ENCODE measurements at places on chromosomes 4 and X.

GRCh38 chr4:180947425-180947824, 1295.8 kb upstream of the TENM3 start:
- no peak for DNase-seq

- DNase-seq, result no peak
Measured at GRCh38 chr4:27233531-27233930, 372.9 kb downstream of the STIM2 start.

- peak; percentile 2 for DNase-seq
Measured at GRCh38 chr4:77240469-77241066, 83.6 kb downstream of the CCNG2 start.

- no peak for DNase-seq
Measured at GRCh38 chrX:43969504-43970501, 3.4 kb downstream of the NDP start.

DNA sequence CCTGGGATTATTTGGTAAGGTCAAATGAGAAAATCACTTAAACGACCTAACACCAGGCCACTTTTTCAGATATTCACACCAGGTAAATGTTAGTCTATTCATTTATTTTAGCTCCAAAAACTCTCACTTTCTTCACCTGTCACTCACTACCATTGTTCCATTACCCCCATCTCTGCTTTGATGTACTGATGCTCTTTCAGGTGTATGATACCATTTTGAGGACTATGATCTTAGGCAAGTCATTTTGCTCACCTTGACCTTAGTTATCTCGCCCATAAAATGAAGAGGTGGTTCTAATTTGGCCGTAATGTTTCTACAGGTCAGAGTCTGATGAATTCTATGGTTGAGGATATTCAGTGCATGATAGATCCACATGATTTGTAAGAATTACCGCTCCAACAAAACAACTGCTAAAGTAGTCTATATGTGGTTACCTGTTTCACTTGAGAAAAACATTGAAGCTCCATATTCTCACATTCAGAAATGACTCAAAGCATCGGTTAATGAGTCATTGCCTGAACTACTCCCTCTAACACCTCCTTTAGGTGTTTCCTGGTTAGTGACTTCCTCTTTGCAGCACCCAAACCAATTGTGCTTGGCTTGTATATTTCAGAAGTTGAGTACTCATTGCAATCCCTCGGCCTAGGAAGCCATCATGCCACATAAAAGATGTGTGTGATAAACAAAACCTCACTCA, 4.5 kb downstream of the DTHD1 start:
- DNase-seq, result no peak

DNA sequence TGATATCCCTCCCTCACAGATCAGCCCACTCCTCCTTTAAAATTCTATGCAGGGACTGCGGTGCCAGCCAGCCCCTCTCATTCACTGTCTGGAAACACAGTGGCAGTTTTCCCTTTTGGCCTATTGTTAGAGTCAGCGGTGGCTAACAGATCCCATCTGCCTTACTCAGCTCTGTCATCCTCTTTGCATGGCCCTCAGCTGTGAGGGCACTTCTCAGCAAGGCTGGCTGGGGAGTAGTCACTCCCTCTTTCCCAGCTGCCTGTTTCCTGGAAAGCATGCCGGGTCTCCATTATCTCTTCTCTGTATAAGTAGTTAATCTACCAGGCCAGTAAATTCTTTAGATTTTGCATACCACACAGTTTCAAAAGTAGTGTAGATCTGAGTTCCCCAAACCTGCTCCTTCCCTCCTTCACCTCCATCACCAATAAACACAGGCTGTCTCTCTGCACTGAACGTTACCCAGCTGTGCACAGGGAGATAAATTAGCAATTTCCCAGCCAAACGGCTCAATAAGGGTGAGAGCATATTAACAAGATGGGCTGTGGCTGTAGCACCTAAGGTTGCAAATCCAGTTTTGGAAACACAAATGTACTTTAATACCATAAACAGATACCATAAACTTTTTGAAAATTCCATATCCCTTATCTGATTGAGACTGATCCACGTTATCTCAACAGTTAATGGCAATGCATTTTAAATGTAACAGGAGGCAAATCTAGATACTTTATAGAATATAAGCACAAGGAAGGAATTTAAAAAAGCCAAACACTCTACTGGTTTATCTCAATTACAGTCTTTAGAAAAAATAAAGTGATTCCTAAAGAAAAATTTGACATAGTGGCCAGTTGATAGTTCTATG, 229.3 kb downstream of the ANKRD50 start:
- DNase-seq, result no peak

GRCh38 chr4:177057186-177057585, 252.5 kb upstream of the NEIL3 start:
- no peak for DNase-seq

DNA sequence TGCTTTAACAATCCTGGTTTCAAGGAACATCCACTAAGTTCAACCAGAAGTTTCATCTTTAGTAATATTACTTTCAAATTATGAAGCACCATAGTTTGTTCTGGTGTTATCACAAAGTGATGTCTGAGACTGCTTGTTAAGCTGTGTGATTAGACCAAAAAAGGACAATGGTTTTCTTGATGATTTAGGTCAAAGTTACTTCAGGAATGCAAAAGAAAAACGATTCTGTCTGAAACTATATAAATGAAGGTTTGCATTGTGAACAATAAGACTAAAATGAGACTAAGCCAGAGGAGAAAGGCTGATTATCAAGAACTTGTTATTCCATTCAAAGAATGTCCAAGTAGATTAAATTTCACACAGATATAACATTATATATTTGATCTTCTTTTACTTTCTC, 122.4 kb upstream of the ETNPPL start:
- no peak for DNase-seq

GRCh38 chr4:123068081-123068480, 145.7 kb upstream of the NUDT6 start:
- DNase-seq, result no peak

GRCh38 chr4:134961963-134962362, 760.4 kb upstream of the PABPC4L start:
- no peak for DNase-seq

DNA sequence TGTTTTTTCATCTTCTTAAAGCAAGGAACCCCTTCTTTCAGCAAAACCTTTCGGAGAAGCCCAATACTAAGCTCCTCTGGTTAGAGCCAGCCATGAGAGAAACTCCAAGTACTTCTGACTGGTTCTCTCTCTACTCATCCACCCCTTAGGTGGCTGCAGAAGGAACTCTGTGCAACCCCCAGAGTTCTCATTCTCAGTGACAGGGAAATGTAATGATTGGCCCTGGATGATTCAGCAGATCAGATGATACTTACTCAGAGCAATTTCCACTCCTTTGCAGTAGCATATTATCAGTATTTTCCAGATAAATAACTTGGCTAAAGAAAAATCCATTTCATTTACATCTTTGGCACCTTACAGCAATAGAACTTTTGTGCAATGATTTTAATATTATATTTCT, 3.2 kb downstream of the SPP1 start:
- DNase-seq, result no peak

DNA sequence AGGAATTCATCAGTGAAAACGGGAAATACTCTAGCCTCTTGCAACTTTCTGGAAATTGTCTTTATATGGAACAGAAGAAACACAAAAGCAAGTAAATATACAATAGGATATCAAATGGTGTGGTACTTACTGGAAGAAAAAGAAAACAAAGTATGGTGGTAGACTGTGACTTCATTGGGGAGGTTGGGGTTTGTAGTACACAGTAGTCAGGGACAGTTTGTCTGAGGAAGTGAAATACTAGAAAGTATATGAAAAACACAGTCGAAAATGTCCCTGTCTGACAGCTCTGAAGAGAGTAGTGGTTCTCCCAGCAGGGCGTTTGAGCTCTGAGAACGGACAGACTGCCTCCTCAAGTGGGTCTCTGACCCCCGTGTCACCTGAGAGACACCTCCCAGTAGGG, 390.0 kb upstream of the NWD2 start:
- no peak for DNase-seq

- no peak for DNase-seq
Measured at GRCh38 chr4:170004651-170005295, 21.4 kb downstream of the MFAP3L start.

DNA sequence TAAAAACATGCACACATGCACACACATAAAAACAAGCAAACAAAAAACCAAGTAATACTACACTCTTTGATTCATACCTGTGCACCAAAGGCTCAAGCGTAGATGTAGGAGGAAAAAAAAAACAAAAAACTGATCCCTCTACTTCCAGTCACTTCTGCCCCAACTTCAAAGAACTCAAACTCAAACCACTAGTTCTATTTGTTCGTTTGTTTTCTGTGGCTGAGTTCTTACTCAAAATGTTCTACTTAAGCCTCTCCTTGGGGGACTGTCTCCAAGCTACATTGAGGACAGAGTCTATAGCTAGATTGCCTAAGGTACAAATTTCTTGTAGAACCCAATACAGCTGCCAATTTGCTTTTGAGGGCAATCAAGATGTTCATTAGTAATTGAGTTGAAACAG, 171.0 kb upstream of the ATOH1 start:
- no peak for DNase-seq

GRCh38 chr4:151745481-151746231, 15.2 kb downstream of the GATB start:
- no peak for DNase-seq

- DNase-seq, result no peak
Measured at GRCh38 chrX:21974011-21974385, 33.5 kb downstream of the SMS start.

- DNase-seq, result no peak
Measured at GRCh38 chr4:126610933-126611332, 1021.8 kb upstream of the INTU start.

DNA sequence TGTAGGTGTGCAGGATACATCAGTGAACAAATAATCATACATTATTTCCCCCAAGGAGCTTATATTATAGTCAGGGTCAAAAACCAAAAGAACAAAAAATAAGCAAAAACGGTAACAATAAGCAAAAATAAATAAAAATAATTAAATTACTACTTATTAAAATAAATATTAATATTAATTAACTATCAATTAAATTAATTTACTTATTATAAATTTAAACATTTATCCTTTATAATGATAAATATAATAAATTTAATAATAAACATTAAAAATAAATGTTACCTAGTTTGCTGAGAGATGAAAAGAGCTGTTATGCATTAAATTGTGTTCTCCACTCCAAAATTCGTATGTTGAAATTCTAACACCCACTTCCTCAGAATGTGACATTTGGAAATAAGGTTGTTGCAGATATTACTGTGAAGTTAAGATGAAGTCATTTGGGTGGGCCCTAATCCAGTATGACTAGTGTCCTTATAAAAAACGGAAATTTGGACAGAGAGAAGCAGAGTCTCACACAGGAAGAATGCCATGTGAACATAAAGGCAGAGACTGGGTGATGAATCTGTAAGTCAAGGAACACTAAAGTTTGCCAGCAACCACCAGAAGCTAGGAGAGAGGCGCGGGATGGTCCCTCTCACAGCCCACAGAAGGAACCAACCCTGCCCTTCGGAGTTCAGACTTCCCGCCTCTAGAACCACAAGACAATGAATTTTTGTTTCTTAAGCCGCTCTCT, 67.2 kb upstream of the IBSP start:
- DNase-seq, result no peak

- no peak for DNase-seq
Measured at GRCh38 chr4:71827826-71828225, 43.9 kb upstream of the GC start.

DNA sequence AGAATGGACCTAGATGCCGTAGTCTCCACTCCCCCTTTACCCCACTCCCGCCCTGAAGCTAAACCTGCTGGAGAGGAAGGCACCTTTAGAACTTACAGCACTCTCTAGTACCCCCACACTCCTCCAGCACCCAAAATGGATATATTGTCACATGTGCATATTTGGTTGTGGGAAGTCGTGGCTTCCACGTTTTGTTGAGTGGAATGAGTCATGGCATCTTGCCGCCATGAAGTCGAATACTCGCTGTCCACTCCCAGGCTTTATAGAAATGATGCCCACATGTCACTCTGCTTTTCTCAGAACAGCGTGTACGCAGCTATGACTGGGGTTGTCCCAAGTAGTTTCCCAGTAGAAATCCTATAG, 545 bp downstream of the ABCE1 start:
- DNase-seq, result no peak

- no peak for DNase-seq
Measured at GRCh38 chr4:10808591-10808990, 124.0 kb upstream of the CLNK start.

GRCh38 chrX:153863251-153863991, 22.6 kb downstream of the L1CAM start:
- no peak for DNase-seq

GRCh38 chrX:149570668-149571067, 16.6 kb downstream of the MAGEA9B start:
- DNase-seq, result peak; percentile 23

DNA sequence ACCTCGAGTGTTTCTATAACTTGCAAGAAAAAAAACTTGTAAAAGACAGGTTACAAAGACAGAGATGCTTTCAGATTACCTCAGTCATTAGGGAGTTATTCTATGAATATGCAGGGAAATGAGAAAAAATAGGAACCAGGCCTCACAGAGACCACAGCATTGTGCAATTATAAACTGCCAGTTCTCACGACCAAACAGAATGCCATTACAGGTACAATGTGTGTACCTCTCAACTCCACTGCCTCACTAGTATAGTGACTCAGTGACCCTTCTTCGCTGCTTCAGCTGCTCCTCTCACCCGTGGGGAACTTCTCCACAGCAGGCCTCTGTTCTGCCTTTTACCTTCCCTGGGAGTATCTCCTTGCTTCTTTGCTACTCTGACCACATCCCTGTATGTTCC, 2.3 kb upstream of the HTATSF1 start:
- DNase-seq, result no peak

GRCh38 chr4:150336676-150337412, 245.1 kb upstream of the MAB21L2 start:
- no peak for DNase-seq

- DNase-seq, result no peak
Measured at GRCh38 chr4:7066493-7066892, 1.4 kb downstream of the GRPEL1 start.

GRCh38 chr4:5999356-5999755, 18.9 kb downstream of the C4orf50 start:
- DNase-seq, result no peak

- no peak for DNase-seq
Measured at GRCh38 chr4:3826247-3827172, 60.3 kb downstream of the ADRA2C start.

GRCh38 chrX:23628131-23628530, 39.2 kb upstream of the PRDX4 start:
- no peak for DNase-seq

GRCh38 chrX:1521459-1521956, 15.5 kb downstream of the P2RY8 start:
- no peak for DNase-seq

DNA sequence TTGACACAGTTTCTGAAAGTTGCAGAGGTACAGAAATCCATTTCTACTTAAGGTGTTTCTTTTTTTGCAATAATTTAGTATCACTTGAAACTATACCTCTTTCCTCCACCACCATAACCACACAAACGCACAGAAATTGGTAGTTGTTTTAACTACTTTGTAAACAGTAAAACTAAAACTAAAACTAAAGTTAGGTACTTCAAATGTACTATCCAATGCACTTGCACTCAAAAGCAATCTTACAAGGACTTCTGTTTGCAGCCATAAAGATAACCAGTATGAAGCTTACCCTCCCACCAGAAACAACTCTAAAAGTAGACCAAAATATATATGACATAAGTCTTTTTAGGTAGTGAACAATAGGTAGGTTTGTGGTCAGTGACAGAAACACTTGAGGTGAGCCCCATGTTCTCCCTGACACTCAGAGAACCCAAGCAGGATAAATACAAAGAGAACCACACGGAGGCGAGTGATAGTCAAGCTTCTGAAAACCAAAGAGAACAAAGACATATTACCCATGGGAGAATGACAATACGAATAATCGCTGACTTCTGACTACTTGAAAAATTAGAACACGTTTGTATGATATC, 72.2 kb upstream of the VBP1 start:
- DNase-seq, result no peak

- DNase-seq, result no peak
Measured at GRCh38 chrX:22097012-22097694, 65.0 kb downstream of the PHEX start.

Measured in AG09319 (cell line).